NCI-H2171 treated with DMSO at 0.1 percent for 48 hours (cell line): ENCODE measurements at places on chromosomes 4 and X.

DNA sequence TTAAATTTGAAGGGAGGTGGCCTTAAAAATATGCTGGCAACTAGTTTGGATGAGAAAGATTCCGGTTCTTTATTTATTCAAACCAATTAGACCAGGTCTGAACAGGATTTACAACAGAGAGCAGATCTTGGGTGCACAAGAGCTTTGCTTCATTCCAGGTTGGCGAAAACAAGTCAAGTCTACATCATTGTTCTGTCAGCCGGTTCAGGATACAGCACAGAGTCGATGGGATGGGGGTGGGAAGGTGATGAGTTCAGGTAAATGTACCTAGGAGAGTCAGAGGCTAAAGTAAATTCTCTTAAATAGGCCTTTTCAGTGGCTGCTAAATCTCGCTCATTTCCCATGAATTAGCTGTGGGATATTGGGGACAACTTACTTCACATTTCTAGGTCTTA is 882 bp upstream of the STIM2 start:
- no peak for DNase-seq

GRCh38 chr4:13615161-13615560 is 12.4 kb downstream of the BOD1L1 start:
- no peak for DNase-seq

GRCh38 chr4:187251896-187252295 is 528.2 kb upstream of the FAT1 start:
- DNase-seq, result no peak

DNA sequence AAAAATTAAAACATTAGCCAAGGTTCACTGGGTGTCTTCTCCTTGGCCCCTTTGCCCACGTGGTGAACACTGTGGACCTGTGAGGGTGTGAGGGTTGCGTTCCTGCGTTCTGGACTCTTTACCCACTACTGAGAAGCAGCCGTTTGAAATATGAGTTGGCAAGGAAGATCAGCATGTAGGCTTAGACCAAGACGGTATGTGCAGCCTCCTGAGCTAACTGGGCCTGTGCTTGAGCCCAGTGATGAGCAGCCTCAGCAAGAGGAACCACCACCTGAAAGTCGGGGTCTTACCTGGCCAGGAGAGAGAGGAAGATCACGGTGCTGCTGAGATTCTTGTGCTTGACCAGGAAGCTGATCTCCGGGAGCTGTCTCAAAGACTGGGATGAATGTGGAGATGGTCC is 19.5 kb downstream of the RGS12 start:
- no peak for DNase-seq

GRCh38 chr4:4712800-4713528 is 146.5 kb upstream of the MSX1 start:
- no peak for DNase-seq

- DNase-seq, result no peak
These were observed 12.0 kb downstream of the ADAMTS3 start for GRCh38 chr4:72557021-72557420.

DNA sequence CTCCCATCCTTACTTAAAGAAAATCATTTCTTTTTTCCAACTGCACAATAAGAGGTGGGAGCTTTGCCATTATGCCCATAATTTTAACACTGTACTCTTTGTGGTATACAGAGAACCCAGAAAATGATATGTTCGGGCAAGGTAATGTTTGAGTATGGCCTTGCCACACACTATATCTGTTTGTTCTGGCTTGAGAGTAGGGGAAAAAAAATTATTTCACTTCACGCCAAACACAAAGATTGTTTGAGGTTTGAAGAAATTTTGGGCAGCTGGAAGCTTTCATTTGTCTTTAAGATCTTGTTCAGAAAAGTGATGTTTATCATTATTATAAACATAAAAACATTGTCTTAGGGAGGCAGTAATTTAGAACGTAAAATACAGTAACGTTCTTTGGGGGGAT is 115.4 kb upstream of the NAP1L5 start:
- no peak for DNase-seq

DNA sequence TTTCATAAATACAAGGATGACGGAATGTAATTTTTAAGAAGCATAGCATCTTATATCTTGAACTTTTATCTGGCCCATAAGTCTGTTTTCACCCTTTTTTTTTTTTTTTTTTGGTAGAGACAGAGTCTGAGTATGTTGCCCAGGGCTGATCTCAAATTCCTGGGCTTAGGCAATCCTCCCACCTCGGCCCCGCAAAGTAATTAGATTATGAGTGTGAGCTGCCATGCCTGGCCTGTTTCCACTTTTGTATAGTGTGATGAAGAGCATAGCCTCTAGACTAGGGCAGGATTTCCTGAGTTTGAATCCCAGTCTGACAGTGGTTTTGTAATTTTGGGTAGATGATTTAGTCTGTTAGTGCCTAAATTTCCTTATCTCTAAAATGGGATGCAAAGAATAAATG is 11.0 kb downstream of the STIM2 start:
- no peak for DNase-seq

DNA sequence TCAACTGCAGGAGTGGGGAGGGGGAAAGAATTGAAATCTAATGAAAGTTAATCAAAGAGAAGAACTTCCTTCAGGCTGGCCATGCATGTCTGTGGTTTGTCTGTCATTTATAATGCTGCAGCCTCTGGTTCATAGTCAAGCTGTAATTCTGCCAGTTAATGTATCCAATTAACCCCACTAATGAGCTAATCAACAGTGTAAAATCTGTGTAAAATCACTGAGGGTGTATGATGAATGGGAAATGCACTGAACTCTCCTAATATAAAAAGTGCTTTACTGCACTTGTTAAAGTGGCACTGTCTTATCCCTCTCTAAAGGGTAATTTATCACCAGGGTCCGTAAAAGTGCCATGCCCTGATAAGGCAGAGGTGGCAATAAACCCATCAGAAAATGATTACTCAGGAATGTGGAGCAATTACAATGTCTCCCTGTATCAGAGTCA is 798.1 kb downstream of the PDHA2 start:
- DNase-seq, result no peak

DNA sequence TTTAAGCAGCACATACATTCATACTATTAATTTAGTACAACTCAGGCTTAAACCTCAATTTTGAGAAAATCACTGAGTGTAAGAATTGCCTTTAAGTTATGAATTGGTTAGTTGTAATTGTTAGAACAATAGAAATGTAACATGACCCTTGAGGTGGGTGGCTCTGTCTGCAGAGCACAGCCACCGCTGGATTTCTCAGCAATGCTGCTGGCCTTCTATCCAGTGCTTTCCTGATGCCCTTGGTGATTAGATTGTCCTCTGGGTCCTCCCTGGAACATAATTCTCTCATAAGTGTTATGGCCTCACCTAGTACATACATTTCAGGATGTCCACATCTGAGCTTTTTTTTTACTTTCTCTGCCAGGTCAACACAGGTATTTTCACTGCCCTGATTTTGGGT is 213.2 kb downstream of the SLC7A11 start:
- no peak for DNase-seq

DNA sequence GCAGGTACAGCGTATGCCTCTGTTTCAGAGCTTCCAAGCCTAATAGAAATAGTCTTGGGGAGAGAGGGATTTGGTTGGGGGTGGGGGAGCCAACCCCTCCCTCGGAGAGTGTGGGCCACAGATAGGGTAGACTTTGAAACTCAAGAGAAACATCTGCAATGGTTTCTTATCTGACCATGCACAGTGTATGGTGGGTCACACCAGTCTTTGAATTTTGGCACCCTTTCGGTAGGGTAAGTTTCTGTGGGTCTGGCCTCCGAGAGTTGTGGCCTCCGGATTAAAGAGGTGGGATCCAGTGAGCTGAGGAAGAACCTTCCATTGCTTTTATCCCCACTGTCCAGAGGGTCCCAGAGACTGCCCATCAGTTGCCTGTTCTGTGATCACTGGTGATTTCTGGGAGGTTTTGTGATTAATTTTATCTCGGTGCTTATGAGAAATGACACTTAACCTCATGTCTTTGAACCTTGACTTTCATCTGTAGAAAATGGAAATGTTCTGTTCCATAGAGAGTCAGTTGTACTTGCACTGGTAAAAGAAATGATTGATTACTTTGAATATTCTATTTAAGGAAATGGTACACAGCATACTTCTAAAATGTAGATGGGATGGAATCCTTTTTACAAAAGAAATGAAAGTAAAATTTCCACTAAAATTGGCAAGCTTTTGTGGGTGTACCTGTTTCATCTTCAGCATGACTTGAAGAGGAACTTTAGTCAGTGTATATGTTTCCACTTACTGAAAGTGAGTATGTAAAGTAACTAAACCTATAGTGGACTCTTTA is 62.7 kb downstream of the TMEM131L start:
- no peak for DNase-seq

- DNase-seq, result no peak
These were observed 812.2 kb upstream of the CT83 start for GRCh38 chrX:117274965-117275364.

GRCh38 chrX:129099207-129099606 is 424.1 kb downstream of the SMARCA1 start:
- no peak for DNase-seq
